Heart left ventricle (tissue), 16 donors: ENCODE measurements at places on chromosomes 2 and 18.
A peak's percentile ranks its signal among the peaks of the same experiment; 100 is the strongest.

DNA sequence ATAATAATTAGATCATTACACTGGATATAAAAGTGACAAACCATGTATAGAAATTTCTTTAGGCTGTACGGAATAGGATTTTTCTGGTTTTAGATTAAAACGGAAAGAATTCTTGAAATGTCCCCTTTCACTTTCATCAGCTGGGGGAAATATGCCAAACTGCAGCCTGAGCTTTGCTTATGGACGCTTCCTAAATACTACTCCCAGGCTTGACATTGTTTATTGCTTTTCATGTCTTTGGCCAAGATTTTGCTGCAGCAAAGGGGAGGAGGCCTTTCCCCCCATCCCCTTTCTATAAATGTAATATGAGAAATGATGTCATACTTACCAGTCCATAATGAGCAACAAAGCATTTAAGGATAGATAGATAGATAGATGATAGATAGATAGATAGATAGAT is 158.4 kb downstream of the MAP2 start:
- H3K36me3 ChIP-seq = no peaks in the 10 kb centered on the region
- no peaks in the 10 kb centered on the region for H3K27me3 ChIP-seq
- no peak overlapping the region for H3K4me3 ChIP-seq
- no peak overlapping the region for H3K27ac ChIP-seq
- H3K4me1 ChIP-seq = no peaks in the 10 kb centered on the region

DNA sequence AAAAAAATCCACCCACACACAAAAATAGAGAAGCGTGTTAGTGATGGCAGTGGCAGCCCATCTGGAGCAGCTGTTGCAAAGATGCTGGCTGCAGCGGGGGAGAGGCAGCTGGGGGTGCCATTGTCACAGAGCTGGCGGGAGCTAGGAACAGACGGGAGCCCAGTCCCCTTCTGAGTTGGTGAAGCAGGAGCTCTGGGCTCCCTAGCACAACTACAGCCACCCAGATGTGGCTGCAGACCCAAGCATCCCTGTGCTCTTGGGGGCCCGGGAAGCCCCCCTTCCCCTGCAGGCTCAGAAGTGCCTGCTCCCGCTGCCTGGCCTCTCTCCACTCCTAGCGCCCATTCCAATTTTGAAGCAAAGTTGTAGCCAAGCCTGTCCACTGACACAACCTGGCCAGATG is 366.6 kb upstream of the MC4R start:
- no peaks in the 10 kb centered on the region for H3K27me3 ChIP-seq
- no peaks in the 10 kb centered on the region for H3K36me3 ChIP-seq
- H3K4me3 ChIP-seq = no peak overlapping the region
- no peaks in the 10 kb centered on the region for H3K4me1 ChIP-seq
- no peak overlapping the region for H3K27ac ChIP-seq
- no peak for DNase-seq

DNA sequence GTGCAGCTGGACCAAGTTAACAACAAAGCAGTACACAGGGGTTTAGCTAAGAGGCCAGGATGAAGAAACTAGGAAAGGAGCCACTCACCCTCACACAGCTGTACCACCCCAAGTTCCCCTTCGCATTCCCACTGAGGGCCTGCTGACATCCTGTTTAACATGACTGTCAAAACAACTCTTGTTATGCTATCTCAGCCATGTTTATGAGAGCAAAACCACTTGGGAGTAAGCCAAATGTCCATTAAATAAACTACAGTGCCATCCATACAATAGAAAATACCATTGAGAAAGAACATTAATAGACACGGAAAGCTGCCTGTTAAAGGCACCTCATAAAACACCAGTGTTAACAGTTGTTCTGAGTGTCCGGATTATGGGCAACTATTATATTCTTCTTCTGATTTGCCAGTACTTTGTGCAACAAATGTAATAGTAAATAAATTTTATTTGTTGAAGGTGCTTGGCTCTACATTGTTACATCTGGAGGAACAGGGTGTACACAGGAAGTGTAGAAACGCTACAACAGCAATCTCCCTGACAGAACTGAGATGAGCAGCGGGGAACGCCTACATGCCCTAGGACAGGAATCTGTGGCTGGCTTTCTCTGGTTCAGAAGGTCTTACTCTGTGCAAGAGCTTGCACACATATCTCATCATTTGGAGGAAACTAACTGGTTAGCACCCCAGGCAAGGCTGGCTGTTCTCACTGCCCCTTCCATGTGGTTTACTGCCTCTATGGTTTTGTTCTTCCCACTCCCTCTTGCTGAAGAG is 85.6 kb downstream of the EHD3 start:
- H3K4me1 ChIP-seq = peaks cover 27% of the 10 kb centered on the region
- no peak overlapping the region for H3K4me3 ChIP-seq
- H3K27ac ChIP-seq = peak overlapping the region; percentile 24

DNA sequence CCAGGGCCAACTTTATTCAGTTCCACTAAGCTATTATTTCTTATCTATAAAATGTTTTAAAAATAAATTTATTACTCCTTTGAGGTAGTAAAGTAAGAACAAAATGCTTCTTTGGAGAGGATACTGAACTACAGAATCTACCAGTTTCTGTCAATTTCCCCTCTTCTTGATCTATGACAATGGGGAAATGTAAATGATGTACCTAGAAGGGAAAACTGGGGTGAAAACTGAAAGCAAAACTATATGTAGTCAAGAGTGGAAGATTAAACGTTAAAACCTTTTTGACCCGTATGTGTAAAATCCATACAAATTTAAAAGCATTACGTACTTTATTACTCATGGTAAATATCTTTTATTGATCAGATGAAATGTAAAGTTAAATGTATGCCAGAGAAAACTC is 1287.8 kb upstream of the TMEFF2 start:
- DNase-seq = no peak
- H3K4me3 ChIP-seq = no peak overlapping the region
- H3K4me1 ChIP-seq = no peaks in the 10 kb centered on the region
- no peaks in the 10 kb centered on the region for H3K36me3 ChIP-seq

GRCh38 chr2:12549641-12550040 is 167.1 kb upstream of the TRIB2 start:
- H3K4me1 ChIP-seq = peaks cover 2% of the 10 kb centered on the region
- H3K27ac ChIP-seq = no peak overlapping the region
- H3K4me3 ChIP-seq = no peak overlapping the region
- H3K36me3 ChIP-seq = no peaks in the 10 kb centered on the region
- DNase-seq = no peak
- H3K27me3 ChIP-seq = no peaks in the 10 kb centered on the region

DNA sequence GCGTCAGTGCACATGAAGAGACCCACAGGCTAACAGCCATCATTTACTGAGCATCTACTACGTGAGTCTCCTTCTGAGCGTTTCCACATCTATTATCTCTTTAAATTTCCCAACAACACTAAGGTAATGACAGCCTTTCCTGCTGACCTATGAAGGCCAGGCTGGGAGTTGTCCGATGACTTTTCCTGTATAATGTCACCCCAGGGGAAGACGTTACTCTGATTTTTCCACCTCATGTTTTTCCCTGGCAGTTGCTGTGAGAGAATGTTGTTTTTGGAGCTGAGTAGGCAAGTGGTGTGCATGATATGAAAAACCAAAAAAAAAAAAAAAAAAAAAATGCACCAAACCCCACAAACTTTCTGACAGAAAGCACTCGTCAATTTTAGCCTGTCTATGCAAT is 207.6 kb downstream of the SLC8A1 start:
- H3K27me3 ChIP-seq = no peaks in the 10 kb centered on the region
- no peak overlapping the region for H3K4me3 ChIP-seq
- no peaks in the 10 kb centered on the region for H3K36me3 ChIP-seq
- peaks cover 63% of the 10 kb centered on the region for H3K4me1 ChIP-seq
- DNase-seq = peak; percentile 44
- H3K27ac ChIP-seq = peak overlapping the region; percentile 51
